ENCODE measurements at places on chromosomes 4 and X.
A peak's percentile ranks its signal among the peaks of the same experiment; 100 is the strongest.

- no peak for DNase-seq
Measured at GRCh38 chr4:41043465-41043864, 170.9 kb downstream of the APBB2 start.

DNA sequence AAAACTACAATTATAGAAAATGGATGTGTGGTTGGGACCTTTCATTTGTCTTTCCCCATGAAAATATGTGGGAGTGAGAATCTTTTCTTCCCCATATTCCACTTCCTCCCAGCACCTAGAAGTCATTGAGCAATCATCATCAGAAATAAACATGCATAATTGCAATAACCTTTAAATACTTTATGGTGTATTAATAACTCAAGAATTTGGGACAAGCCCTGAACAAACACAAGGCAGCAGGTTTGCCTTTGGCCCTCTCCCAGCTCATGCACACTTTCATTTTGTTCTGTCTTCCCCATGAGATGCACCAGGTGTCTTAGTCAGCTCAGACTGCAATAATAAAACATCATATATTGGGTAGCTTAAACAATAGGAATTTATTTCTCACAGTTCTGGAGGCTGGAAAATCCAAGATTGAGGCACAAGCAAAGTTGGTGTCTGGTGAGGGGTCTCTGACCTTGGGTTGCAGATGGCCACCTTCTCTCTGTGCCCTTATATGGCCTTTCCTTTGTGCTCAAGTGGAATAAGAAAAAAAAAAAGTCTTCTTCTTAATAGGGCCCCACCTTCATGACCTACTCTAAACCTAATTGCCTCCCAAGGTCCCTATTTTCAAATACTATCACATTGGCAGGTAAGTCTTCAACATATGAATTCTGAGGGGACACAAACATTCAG, 34.7 kb upstream of the TMEM184C start:
- no peak for DNase-seq

- peak; percentile 31 for DNase-seq
Measured at GRCh38 chr4:139229534-139230039, 50.4 kb downstream of the MGARP start.

- DNase-seq: no peak
Measured at GRCh38 chr4:95107635-95108034, 349.9 kb downstream of the BMPR1B start.

GRCh38 chrX:49877397-49878101, 1.7 kb upstream of the USP27X start:
- DNase-seq: no peak

GRCh38 chrX:129689796-129690195, 35.0 kb upstream of the APLN start:
- DNase-seq: no peak

DNA sequence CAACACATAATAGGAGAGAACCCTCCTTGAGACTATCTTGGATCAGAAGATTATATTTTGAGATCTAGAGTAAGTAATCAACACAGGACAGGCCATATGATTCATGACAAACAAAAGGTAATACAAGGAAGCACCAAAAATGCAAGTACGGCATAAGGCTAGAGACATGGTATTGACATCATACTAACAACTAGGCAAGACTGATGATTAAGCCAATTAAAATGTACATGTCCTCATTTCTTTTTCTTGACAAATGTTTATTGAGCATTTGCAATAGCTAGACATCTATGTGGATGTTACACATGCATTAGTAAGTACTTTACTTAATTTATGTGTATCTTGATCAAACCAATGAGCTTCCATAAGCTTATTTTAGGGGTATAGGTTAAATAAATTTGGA, 695.7 kb upstream of the GALNTL6 start:
- no peak for DNase-seq

GRCh38 chr4:76260571-76260970, 9.1 kb downstream of the FAM47E start:
- no peak for DNase-seq

DNA sequence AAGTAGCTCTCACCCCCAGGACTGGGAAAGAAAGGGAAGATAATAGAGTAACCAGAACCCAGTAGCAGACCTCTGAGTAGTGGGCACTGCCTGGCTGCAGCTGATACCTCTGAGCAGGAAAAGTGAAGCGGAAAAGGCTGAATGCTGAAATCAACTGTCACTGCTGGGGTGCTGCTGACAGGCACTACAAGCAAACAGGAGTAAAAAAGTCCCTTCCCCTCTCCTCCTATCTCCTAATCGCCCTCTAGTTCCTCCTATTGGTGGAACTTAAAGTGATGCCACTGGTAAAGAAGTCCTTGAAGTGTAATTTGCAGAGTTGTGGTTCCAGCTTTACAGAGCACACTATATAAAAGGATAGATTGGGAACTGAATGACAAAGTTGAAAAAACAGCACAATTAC, 32.8 kb upstream of the GLRB start:
- no peak for DNase-seq

DNA sequence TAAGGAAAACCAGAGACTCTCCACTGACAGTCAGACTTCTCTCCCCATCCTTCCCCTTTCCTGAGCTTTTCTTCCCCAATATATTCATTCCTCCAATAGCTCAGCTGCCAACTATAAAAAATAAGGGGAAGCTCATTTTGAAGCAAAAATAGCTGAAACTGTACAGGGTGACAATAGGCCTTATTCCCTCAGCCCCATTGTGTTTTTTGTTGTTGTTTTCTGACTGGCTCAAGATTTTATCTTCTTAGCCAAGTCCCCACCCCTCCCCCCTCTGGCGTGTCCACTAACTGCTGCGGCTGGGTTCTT, 26.2 kb downstream of the PRPS1 start:
- DNase-seq: no peak

DNA sequence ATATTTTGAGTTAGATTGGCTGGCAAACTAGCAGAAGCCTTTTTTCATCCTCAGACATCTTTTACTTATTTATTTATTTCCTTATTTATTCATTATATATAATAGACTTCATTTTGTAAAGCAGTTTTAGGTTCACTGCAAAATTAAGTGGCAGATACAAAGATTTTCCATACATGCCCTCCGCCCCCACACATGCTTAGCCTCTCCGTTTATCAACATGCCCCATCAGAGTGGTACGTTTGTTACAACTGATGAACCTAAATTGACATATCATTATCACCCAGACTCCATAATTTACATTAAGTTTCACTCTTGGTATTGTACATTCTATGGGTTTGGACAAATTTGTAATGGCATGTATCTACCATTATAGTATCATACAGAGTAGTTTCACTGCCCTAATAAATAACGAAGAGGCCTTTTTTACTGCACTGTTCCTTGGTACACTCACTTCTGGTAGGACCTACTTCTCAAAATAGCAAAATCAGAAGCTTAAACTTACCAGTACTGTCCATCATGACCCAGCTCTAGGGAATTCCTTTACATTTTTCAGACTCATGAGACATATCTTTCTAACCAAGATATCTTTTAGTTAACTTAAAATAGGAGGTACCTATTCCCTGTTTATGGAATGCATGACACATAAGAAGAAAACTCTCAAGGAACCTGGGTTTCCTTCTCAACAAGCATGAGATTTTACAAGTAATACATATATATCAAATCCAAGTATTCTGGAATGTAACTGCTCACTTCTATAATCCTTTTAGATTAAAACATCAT, 4.8 kb upstream of the TMPRSS11B start:
- DNase-seq: no peak

GRCh38 chrX:14528629-14529289, 577 bp upstream of the GLRA2 start:
- DNase-seq: peak; percentile 69

GRCh38 chr4:72418458-72418857, 150.6 kb downstream of the ADAMTS3 start:
- DNase-seq: peak; percentile 79

- no peak for DNase-seq
Measured at GRCh38 chrX:10054396-10054795, 87.2 kb downstream of the CLDN34 start.

GRCh38 chrX:65900850-65901844, 138.7 kb downstream of the VSIG4 start:
- no peak for DNase-seq

DNA sequence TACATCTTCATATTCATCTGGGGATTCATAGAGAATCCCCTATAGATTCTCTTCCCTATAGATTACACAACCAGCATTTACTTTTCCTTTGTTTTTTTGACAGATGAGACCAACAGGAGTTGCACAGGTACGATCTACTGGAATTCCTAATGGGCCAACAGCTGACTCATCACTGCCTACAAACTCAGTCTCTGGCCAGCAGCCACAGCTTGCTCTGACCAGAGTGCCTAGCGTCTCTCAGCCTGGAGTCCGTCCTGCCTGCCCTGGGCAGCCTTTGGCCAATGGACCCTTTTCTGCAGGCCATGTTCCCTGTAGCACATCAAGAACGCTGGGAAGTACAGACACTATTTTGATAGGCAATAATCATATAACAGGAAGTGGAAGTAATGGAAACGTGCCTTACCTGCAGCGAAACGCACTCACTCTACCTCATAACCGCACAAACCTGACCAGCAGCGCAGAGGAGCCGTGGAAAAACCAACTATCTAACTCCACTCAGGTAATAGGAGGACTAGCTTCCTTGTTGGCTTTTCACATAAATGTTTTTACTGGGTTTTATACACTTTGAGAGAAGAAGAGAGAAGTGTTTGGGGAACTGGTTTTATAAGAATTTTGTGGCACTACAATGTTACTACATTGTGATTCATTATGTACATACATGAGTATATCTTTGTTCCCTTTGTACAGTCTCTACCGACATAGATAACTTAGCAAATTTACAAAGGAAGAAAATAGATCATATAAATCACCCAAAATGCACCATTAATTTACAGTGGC, 137.2 kb downstream of the DIPK2B start:
- DNase-seq: no peak

DNA sequence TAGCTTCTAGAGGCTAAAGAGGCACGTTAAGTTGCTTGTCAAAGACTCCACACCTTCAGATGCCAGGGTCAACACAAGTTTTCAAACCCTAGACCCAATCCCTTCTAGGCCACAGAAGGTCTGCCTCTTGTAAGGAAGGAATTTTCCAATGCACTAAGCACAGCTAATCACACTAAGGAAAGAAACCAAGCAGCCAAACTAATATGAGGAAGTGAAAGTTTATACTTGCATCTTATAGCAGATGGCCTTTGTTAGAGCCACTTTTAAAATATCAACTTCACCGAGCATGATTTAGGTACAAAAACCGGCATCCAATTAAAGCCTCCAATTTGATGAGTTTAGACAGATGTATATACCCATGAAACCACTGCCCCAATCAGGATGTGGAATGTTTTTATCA, 9.9 kb downstream of the FHL1 start:
- DNase-seq: no peak

Measured in NCI-H2081 (cell line).